SHP77 treated with DMSO at 0.1 percent for 48 hours (cell line): ENCODE measurements at places on chromosomes 2 and 18.
A peak's percentile ranks its signal among the peaks of the same experiment; 100 is the strongest.

- no peak for DNase-seq
These were observed 35.9 kb upstream of the LIPG start for GRCh38 chr18:49525981-49526380.

GRCh38 chr18:991441-991840 lies 86.8 kb downstream of the ADCYAP1 start:
- DNase-seq: no peak

DNA sequence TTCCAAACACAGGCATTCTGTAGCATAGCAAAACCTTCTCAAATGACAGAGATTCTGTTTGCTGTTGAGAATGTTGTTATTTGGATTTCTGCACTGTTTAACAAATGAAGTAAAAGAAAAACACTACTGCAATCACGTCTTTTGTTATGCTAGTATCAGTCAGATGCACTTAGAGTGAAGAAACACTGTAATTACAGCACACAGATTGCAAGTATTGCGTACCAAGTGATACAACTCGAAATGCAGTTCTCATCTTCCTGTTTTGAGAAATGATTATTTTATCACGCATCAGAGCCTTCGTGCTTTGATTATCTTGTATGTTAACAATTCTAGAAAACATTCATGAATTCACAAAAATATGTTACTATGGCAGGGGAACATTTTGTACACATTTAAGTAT lies 41.8 kb upstream of the KLF11 start:
- no peak for DNase-seq

DNA sequence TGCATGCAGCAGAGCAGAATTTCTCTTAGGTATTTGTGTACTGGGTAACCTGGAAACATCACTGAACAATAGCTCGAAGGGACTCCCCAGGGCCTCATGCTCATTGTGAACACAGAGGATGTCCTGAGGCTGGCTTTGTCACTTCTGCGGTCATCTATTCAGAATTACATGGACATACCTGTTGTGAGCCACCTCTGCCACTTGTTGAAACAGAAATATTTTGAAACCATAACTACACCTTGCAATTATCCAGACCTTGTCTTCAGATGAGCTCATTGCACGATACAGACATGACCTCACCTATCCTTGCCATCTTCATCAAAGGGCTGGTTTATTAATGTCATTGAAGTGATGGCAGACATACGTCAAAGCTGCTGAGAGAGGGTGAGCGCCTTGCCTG lies 23.4 kb upstream of the CREG2 start:
- no peak for DNase-seq

- DNase-seq: no peak
These were observed 31.6 kb downstream of the CYP26B1 start for GRCh38 chr2:72116081-72116533.

DNA sequence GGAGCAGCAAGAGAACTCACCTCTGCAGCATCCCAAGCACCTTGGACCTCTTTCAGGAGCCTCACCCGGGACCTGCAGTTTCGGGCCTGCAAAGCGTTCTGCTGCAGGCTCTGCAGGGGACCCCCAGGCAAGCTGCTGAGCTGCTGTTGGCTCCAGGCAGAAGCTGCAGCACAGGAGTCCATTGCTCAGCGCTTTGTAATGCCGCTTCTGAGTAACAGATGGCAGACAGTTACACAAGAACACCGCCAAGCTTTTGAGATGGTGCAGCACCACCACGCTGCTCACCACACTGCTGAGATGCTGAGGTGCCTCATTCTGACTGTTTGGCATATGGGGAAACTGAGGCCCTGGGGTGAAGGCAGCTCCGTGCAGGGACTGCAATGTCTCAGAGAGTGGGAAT lies 1.9 kb upstream of the GALNT14 start:
- no peak for DNase-seq

DNA sequence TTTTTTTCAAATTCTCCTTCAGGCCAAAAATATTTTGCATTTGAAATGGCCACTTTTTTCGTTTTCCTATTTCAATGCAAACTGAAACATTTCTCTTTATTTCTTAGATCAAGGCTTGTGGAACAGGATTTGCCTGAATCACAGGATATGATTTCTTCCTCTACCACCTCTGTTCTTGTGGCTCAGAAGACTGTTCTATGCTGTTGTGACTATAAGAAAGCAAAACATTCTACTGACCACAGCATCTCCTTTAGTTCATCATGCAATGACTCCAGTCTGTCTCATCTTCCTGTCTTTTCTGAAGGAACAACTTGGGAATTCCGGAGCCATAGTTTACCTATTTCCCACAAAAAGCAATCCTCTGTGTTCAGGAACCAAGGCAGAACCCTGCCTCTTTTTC lies 16.2 kb upstream of the ZNF512 start:
- no peak for DNase-seq

DNA sequence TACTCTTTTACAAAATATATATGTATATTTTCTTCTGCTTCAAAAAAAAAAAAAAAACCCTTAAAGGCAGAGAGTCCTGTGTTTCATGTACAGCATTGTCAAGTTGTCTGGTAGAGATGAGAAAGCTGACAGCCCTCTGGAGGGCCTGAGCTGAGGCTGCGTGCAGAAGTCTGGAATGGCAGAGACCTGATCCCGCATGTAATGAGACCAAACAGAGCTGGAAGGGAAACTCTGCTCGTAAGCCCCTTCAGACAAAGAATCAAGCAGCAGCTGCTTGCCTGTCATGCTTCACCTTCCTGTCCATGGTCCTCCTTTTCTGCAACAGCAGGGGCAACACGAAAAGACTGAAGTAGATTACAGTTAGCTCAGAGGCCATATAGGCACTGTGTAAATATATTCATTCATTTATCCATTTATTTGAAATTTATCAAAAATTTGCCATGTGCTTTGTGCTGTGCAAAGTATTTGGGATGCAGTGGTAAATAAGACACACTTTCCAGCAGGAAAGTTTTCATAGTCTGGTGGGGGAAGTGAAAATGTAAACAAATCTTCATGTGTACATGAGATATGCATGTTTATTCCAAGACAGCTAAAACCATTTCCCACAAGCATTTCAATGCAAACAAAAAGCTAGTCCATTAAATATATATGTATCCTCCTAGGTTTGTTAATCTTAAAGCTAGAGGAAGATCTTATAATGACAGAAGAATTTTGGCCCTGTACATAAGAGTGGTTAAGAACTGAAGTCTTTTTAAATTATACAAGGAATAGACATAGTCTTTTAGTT lies 912.7 kb downstream of the CPS1 start:
- peak; percentile 8 for DNase-seq
